Motor neuron (in vitro differentiated cells): ENCODE measurements at places on chromosomes 5 and 9. TPM values are rescaled to one million over a fixed set of nuclear protein-coding genes. Genes with fewer than 3 reads are reported as not detected.

GRCh38 chr5:946720-947625 is 54.3 kb downstream of the TRIP13 start:
- ATAC-seq: no peak

The CCL28 gene
- total RNA-seq: 0.26 and 0.32 TPM in 2 replicates

- no peak for ATAC-seq
These were observed 92.7 kb upstream of the HAND1 start for GRCh38 chr5:154570572-154571324.

- no peak for ATAC-seq
These were observed 121.1 kb downstream of the FBXL7 start for GRCh38 chr5:15621094-15621493.

GRCh38 chr5:67659288-67659687 is 462.7 kb upstream of the CD180 start:
- ATAC-seq: no peak
